ENCODE measurements at places on chromosomes 3 and 15.

- peak; percentile 39 for DNase-seq
Observed at GRCh38 chr15:91268510-91268909, 168.5 kb downstream of the SV2B start.

DNA sequence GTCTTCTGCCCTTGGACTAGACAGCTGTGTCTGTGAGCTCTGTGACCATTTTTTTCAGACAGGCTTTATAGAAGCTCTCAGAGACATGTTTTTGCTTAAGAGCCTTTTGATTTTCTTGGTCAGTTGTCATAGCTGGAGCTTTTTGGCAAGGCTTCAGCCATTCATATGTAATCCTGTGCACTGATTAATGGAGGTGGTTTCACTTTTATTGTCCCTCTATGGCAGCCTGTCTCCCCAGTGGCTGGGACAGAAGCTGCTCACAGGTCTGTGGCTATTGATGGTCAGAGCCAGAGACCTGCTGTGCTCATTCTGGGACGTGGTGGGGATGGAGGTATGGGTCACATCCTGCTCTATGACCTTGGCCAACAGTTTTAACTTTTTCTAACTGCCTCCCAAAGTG is 226.6 kb upstream of the LRRFIP2 start:
- DNase-seq = no peak

GRCh38 chr3:133779626-133780203 is 25.9 kb upstream of the SRPRB start:
- DNase-seq = no peak

- DNase-seq = no peak
Observed at GRCh38 chr15:100689131-100689899, 86.9 kb downstream of the ASB7 start.

DNA sequence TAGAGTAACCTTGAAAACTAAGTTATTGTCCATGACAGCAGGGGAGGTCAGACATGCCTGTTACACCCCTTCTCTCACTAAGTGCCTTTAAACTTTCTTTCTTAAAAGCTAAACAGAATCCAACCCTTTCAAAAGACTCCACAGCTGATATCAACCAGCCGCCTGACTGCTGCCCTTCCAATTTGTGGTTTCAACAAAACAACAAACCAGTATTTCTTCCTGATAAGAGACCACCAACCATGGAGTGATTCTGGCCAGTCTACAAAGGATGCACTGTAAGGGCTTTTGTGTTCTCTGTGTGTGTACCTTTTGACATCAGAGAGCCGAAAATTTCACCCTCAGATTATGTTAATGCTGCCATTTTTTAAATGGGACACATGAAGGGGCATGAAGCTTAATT is 1204.2 kb downstream of the ROBO2 start:
- DNase-seq = no peak

GRCh38 chr3:143261848-143262247 is 142.3 kb downstream of the CHST2 start:
- no peak for DNase-seq

DNA sequence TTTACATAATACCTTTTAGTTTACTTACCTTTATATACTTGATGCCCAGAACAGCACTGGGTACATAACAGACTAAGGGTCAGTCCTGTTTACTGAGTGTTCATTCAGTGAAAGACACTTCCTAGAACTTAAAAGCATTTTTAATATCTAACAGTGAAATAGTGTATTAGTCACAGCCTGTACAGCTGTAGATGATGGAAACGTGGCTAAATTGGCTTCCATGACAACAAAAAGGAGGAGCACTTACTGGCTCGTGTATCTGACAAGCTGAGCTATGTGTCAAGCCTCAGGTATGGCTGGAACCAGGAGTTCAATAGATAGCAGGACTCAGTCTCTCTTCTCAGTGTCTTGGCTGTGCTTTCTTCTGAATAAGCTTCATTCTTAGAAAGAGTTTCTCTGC is 40.2 kb downstream of the CMTM8 start:
- DNase-seq = no peak

GRCh38 chr15:99986297-99987118 is 253.3 kb upstream of the LYSMD4 start:
- no peak for DNase-seq

DNA sequence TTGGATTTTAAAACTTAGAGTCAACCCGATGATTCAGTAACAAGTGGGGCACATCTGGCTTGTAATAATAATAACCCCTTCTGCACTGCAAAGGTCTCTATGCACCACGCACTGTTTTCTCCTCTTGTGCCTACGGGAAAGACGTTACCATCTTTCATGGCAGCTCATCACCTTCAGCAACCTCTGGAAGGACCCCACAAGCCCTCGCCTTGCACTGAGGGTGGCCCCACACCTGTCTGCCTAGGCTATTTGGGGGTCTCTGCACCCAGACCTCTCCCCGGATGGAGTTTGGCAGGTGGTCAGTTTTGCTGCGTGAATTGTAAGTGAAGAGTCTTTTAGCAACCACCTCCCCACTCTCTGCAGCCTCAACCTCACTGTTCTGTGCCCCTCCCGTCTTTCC is 138.6 kb upstream of the MEF2A start:
- DNase-seq = no peak

DNA sequence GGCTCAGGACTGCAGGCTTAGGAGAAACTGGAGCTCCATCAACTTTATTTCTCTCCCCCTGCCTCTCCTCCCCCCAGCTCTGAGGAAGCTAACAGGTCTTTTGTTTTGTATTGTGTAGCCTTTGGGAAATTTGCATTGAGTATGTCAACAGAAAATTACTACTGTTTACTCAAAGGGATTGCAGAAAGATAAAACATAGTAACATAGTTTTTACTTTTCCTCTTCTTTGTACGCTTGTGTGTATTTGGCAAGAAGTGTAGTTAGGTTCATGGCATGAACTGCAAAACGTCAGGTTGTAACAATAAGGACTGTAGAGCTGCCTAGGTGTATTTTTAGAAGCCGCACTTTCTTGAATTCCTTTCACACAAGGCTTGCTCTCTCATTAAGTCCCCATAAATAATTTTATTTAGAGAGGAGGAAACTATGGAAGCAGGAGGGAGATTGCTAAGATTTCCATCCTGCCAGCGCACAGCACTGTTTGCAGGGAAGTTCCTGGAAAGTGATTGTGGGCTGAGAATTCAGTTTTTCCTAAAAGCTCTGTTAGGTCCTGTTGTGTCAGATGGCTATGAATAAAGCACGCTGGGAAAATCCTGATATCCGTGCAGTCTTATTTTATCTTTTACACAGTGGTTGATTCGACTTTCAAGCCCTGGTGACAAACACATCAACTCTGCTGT is 21.1 kb upstream of the SATB1 start:
- no peak for DNase-seq

GRCh38 chr3:53493595-53493962 is 832 bp upstream of the CACNA1D start:
- no peak for DNase-seq

GRCh38 chr3:127733781-127734180 is 61.0 kb downstream of the ABTB1 start:
- DNase-seq = peak; percentile 71

- DNase-seq = no peak
Observed at GRCh38 chr15:101461097-101461496, 28.4 kb downstream of the PCSK6 start.

DNA sequence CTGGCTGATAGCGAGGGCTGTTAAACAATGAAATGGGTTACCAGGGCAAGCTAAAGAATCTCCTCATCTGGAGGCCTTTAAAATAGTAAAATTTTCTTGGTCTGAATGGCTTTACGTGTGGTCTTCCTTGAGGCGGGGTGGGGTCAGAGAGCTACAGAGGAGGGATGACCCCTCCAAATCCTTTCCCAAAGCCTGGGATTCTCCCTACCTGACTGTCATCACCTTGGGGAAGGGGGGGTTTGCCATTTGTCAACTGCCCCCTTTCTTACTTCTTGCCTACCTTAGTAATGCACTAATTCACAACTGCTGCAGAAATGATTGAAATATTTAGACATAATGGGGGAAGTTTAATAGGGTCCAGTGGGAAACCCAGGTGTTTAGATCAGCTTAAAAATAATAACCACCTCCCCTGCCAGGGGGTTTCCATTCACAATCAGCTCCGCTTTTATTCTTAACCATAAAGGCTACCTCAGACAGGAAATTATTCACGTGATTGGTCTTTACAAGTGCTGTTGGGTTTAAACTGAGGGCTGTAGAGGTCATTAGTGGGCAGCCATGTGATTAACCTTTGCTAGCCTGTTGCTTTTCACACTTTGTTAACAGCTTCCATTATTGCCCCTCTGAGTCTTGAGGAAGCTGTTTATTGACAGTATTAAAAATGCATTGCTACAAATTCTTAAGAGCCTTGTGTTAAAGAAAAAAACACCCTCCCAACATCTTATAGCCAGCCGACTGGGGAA is 276.5 kb upstream of the ATP11B start:
- DNase-seq = peak; percentile 22

DNA sequence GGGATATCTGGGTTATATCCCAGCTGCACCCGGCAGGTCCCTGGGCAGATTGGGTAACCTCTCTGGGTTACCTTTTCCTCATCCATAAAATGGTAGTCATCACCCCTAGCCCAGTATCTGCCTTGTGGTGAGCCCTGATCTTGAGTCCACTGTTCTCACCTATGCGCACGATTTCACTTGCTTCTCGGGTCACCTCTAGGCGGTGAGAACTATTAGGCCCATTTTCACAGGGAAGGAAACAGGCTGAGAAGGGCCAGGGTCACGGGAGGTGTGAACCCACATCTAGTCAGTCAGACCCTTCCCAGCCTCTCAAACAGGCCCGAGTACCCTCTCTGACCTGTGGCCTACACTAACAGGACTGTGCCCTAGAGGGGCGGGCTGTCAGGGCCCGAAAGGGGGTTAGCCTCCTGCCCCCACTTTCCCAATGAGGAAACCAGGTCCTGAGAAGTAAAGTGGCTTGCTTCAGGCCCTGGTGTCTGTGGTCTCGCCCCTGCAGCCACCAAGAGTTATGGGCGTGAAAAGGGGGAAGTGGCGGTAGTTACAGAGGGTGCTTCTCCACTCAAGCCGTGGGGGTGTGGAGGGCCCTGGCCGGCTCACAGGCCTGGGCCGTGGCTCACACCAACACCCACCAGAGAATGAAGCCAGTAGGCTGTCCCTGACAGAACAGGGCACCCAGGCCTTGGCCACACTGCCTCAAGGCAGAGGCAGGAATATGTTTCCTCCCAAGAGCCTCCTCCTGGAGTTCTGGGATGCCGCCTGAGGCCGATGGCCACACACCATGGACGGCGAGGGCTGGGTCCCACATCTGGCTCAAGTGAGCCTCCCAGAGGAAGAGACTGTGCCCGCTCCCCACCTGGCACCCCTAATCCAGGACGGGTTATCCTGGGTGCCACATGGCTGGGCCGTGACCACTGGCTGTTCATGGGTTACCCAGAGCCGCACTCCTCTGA is 19.5 kb downstream of the PSTPIP1 start:
- DNase-seq = no peak

GRCh38 chr3:72488738-72489035 is 359.6 kb downstream of the SHQ1 start:
- DNase-seq = no peak

- DNase-seq = no peak
Observed at GRCh38 chr3:72047221-72047871, 262.4 kb upstream of the PROK2 start.

DNA sequence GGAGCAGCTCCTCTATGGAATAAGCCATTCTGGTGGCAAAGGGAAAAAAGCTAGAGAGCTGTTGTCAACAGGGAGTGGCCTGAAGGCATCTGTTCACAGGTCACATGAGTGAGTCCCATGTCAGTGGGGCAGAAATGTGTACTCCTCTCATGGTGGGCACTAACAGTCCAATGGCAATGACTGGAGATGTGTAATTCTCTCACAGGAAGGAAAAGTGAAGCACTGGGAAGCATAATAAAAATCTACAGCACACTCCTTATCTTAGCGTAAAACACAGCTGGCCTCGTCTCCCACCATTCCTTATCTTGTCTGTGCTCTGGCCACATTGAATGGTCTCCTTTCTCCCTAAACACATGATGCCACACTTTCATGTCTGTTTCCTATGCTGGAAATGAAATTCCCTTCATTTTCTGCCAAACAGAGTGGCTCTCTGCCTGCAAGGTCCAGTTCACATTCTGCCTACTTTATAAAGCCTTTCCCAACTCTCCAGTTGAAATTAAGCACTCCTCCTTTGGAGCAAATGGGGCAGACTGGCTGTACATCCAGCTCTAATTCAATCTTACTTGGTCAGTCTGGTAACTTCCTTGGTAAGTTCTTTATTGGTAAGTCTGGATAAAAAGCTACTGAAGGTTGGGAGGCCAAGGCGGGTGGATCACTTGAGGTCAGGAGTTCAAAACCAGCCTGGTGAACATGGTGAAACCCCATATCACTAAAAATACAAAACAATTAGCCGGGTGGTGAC is 139.8 kb downstream of the RPL22L1 start:
- no peak for DNase-seq

DNA sequence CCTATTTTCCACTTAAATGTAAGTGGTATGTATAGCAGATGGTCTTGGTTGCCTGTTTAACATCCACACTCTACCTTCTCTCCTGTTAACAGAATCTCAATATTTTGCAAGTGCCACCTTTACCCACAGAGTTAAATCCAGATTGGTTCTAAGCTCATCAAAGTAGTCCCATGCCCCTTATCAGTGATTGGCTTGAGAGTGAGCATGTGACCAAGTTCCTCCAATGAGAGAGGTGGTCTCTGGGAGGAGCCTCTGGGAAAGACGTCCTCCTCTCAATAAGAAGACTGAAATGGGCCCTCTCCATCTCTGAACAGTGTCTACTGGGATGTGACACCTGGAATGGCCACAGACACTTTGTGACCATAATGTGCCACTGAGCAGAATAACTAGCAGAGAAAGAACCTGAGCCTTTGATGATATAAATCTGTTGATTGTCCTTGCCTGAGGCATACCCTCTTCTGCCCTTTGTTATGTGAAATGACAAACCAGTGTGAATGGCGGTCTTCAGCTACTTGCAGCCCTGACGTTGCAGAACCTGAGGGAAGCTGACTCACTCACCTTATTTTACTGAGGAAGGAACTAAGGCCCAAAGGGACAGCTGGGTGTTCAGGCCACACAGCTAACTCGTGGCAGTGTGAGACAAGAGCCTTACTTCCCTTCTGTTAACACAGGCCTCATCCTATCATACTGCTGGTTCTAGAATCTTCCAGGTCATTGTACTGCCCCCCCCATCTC is 42.4 kb upstream of the LARS2 start:
- DNase-seq = no peak

All from OCI-LY7 (cell line).